Liver (tissue), 10 donors: ENCODE measurements at places on chromosomes 6 and 20. TPM values are rescaled to one million over a fixed set of nuclear protein-coding genes. Genes with fewer than 3 reads are reported as not detected.

GRCh38 chr20:14801591-14802325 lies 464.3 kb upstream of the FLRT3 start:
- no peak overlapping the region for H3K27ac ChIP-seq
- no peaks in the 10 kb centered on the region for H3K36me3 ChIP-seq
- H3K4me3 ChIP-seq, result peak overlapping the region; percentile 36
- DNase-seq, result no peak
- H3K4me1 ChIP-seq, result peaks cover 2% of the 10 kb centered on the region

DNA sequence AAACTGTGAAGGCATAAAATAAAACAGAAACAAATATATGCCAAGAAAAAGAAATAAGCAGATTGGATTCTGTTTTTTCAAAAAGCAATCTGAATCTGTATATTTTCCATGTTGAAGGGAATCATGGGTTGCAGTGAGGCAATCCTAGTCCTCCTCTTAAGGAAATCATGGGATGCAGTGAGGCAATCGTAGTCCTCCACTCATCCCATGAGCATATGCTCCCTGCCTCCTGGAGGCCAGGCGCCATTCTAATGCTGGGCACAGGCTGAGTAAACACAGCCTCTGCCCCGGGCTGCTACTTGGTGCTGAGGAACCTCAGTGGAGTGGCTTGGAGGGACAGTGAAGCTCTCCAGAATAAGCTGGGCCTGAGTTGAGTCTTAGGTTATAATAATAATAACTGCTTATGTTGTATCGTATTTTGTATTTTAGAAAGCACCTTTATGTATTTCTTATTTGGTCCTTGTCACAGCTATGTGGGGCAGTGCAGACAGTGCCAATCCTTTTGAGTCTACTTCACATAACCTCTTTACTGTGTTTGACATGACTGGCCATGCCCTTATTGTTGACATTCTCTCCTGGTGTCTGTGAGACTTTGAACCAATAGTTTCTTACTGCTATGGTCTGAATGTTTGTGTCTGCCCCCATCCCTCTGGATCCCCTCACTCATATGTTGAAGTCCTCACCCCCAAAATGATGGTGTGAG lies 56.6 kb upstream of the CITED2 start:
- no peak overlapping the region for H3K27ac ChIP-seq
- H3K27me3 ChIP-seq, result no peaks in the 10 kb centered on the region
- H3K4me1 ChIP-seq, result no peaks in the 10 kb centered on the region

- no peaks in the 10 kb centered on the region for H3K36me3 ChIP-seq
- no peak overlapping the region for H3K27ac ChIP-seq
- H3K4me3 ChIP-seq, result no peak overlapping the region
Observed at GRCh38 chr6:118391086-118391485, 157.0 kb upstream of the PLN start.

- H3K4me3 ChIP-seq, result no peak overlapping the region
- H3K4me1 ChIP-seq, result no peaks in the 10 kb centered on the region
Observed at GRCh38 chr20:19769507-19769906, 11.4 kb downstream of the RIN2 start.

GRCh38 chr20:4435225-4435624 lies 286.5 kb upstream of the PRND start:
- H3K27ac ChIP-seq, result no peak overlapping the region
- H3K4me3 ChIP-seq, result no peak overlapping the region
- no peak for DNase-seq

DNA sequence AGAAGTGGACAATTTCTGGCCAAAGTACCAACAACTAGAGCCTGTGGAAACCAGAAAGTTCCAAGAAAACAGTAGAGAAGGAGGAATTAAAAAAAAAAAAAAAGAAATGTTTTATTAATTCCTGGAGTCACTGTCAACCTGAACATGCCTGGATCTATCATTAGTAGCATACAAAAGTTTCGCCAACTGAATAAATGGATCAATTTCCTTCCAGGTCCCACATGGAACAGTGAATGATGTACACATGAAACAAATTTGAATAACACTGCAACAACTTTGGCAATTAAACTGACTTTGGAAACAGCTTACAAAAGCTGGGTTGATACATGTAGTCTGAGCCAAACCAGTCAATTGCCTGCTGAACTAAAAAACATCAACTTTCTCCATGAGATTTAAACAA lies 90.0 kb upstream of the HMGCLL1 start:
- H3K4me3 ChIP-seq, result no peak overlapping the region
- no peak for DNase-seq
- H3K4me1 ChIP-seq, result no peaks in the 10 kb centered on the region

DNA sequence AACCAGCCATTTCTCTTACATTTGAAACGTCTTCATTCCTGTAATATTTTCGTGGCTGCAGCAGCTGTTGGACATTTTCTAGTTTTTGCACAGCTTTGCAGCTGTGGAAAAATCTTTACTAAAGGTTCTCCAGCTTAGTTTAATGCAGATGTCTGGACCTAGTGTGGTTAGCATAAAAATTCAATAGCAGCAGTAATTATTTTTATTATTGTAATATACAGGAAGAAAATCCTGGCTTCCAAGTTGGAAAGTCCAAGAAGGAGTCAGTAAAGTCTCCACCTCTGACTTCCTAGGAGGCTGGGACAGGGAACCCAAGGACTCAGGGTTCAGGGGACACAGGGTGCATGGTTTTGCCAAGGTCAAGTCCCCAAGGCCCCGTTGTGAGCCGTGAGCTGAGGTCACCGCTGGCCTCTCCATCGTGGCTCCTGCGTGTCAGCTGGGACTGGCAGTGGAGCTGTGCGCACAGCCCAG lies 230.6 kb downstream of the FNDC1 start:
- no peak overlapping the region for H3K4me3 ChIP-seq
- H3K27ac ChIP-seq, result no peak overlapping the region
- no peaks in the 10 kb centered on the region for H3K27me3 ChIP-seq
- no peak for DNase-seq
- H3K4me1 ChIP-seq, result no peaks in the 10 kb centered on the region
- H3K36me3 ChIP-seq, result no peaks in the 10 kb centered on the region

DNA sequence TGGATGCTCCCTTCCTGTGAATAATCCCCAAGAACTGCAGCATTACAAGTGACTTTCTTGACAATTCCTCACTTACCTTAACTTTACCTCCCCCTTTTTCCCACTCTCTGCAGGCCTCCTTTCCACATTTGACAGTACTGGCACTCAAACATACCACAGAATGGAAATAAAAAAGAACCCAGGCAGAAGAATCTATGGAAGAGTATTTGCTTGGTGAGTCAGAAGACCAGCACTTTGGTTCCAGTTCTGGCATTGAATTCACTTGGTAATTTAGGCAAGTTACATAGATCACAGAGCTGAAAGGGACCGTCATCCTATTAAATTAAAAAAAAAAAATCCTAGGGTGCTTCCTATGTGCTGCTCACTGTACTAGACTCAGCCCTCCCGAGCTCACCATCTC lies 55.0 kb downstream of the BTBD9 start:
- DNase-seq, result no peak
- H3K27me3 ChIP-seq, result no peaks in the 10 kb centered on the region
- no peak overlapping the region for H3K27ac ChIP-seq
- H3K4me3 ChIP-seq, result no peak overlapping the region

GRCh38 chr6:1044040-1044836 lies 267.7 kb upstream of the FOXQ1 start:
- DNase-seq, result peak; percentile 17
- H3K27me3 ChIP-seq, result no peaks in the 10 kb centered on the region
- H3K27ac ChIP-seq, result no peak overlapping the region
- peaks cover 18% of the 10 kb centered on the region for H3K4me1 ChIP-seq
- no peak overlapping the region for H3K4me3 ChIP-seq

DNA sequence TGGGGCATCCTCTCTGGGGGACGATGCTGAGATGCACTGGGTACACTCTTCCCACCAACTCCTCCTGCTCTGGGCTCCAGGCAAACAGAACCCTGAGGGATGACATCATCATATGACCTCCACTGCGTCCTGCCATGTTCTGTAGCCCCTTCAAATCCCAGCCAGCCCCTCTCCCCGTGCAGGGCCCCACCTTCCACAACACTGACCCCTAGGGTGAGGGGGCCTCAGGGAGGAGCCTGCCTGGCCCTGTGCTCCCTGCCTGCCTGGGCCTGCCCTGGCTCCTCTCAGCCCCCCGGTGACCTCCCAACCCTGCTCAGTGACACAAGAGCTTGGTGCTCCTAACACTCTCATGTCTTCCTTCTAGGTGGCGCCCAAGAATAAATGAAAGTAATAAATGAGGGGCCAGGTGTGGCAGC lies 9.6 kb upstream of the SPDEF start:
- H3K27me3 ChIP-seq, result no peaks in the 10 kb centered on the region
- no peaks in the 10 kb centered on the region for H3K36me3 ChIP-seq
- H3K4me1 ChIP-seq, result no peaks in the 10 kb centered on the region
- no peak overlapping the region for H3K27ac ChIP-seq
- H3K4me3 ChIP-seq, result no peak overlapping the region
- no peak for DNase-seq

GRCh38 chr20:37905671-37906613 lies 3.0 kb downstream of the VSTM2L start:
- peaks cover 6% of the 10 kb centered on the region for H3K4me1 ChIP-seq
- peaks cover 3% of the 10 kb centered on the region for H3K27me3 ChIP-seq
- H3K36me3 ChIP-seq, result no peaks in the 10 kb centered on the region
- no peak overlapping the region for H3K4me3 ChIP-seq

DNA sequence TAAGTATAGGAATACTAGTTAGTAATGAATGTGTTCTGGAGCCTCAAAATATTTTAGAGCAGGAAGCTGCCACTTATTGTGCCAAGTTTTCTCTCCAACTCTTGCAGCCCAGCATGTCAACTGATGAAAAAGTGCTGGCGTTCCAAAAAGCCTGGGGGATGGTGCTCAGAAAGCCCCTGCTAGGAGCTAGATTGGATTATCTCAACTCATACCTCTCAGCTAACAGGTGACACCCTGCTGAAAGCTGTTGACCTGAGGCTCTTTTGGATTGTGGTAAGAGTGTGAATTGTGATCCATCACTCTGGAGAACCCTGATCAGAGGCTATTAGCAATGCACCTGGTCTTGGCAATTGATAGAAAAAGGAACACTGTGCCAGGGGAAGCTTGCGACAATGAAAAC lies 580.4 kb downstream of the EYS start:
- H3K36me3 ChIP-seq, result no peaks in the 10 kb centered on the region
- H3K4me3 ChIP-seq, result no peak overlapping the region
- no peak overlapping the region for H3K27ac ChIP-seq
- H3K4me1 ChIP-seq, result no peaks in the 10 kb centered on the region

- no peaks in the 10 kb centered on the region for H3K4me1 ChIP-seq
- H3K4me3 ChIP-seq, result no peak overlapping the region
- H3K27ac ChIP-seq, result no peak overlapping the region
- peaks cover 34% of the 10 kb centered on the region for H3K36me3 ChIP-seq
Observed at GRCh38 chr6:118917546-118918328, 17.2 kb downstream of the MCM9 start.

DNA sequence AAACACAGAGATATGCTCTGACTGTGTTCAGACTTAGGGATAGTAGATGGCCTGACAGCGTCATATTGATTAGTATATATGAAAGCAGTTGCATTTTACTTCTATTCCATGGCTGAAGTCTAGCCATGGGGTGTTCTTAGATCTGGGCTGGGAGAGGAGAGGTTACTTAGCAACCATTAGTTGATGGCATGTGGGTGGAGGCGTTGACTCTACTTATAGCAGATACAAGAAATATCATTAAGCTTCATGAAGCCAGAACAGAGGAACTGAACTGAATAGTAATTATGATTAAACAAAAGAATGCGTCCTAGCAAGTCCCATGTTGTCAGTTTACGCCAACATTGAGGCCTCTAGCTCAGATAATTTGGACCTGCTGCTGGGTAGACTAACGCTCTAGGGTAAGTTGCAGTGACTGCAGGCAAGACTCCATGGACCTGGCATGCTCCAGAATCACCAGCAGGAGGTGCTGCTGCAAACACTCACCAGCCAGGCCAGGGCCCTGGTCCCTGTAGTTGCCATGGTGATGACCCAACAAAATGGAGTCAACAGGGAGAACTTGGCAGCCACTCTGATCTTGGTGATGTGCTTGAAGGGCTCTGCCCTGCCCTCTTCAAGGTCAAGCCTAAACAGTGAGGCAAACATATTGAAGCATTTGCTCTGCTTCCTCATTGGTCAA lies 477.3 kb downstream of the PREX1 start:
- DNase-seq, result no peak
- no peak overlapping the region for H3K4me3 ChIP-seq
- H3K27me3 ChIP-seq, result no peaks in the 10 kb centered on the region
- no peaks in the 10 kb centered on the region for H3K4me1 ChIP-seq
- no peak overlapping the region for H3K27ac ChIP-seq
- H3K36me3 ChIP-seq, result no peaks in the 10 kb centered on the region

DNA sequence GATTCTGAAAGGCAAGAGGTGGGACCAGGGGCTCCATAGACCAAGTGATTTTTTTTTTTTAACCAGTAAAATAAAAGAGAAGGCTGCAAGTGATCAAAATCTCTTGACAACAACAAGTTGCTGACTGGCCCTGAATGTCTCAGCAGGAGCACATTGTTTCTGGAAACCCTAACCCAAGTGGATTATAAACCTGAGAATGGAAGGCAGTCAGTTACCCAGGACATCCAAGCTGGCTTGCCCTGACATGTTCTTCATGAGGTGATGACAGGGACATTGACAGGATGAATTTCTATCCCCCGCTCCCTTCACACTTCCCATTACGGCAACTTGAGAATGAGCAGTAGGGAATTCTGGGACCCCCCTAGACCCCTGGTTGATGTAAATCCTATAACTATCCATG lies 49.6 kb upstream of the RIPOR2 start:
- no peak overlapping the region for H3K4me3 ChIP-seq
- DNase-seq, result no peak

DNA sequence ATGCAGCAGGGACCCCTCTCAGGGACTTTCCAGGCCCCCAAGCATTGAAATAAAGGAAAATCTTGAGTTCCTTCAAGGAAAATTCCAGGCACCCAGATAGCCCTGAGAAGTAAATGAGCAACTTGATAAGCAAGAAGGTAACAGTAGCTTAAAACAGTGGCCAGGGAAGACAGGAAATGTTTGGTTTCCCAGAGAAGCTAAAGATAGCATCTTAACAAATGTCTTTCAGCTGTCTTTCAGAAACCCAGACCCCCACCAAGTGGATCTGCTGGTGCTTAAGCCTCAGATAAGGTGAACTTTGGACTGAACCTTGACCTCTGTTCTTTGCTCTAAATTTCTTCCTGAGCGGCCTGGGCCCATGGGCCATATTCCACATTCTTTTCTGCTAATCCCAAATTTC lies 117.8 kb upstream of the CST7 start:
- H3K27ac ChIP-seq, result no peak overlapping the region
- no peaks in the 10 kb centered on the region for H3K4me1 ChIP-seq
- H3K27me3 ChIP-seq, result no peaks in the 10 kb centered on the region
- no peak overlapping the region for H3K4me3 ChIP-seq
- DNase-seq, result no peak
- H3K36me3 ChIP-seq, result no peaks in the 10 kb centered on the region

DNA sequence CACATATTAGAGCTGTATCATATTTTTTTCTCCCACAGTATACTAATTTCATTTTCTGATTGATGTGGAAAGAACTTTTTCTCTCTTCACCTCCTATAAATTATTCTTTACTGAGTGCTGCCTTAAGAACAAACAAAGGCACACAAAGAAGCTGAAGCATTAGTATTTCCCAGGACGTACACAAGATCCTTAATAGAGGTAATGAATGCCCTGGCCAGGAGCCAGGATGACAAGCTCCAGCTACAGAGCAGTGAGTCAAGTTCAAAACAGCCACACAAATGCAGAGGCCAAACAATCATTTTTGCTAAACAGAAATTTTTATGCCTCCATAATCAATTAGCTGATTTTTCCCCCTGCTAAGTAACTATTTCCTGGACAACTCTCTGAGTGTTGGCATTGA lies 639.6 kb downstream of the EPHA7 start:
- no peak for DNase-seq
- no peak overlapping the region for H3K4me3 ChIP-seq

PRPH2 gene
- 0.08 TPM for total RNA-seq

SLC17A1 gene
- total RNA-seq, result 25.8 TPM

GPANK1 gene
- total RNA-seq, result 13.9 TPM

RWDD2A gene
- total RNA-seq, result 5.5 TPM

STK38 gene
- 13.3 TPM for total RNA-seq
